ENCODE measurements at places on chromosomes 6 and 20.

- no peak for DNase-seq
Observed at GRCh38 chr6:120590611-120591010, 743.7 kb downstream of the TBC1D32 start.

DNA sequence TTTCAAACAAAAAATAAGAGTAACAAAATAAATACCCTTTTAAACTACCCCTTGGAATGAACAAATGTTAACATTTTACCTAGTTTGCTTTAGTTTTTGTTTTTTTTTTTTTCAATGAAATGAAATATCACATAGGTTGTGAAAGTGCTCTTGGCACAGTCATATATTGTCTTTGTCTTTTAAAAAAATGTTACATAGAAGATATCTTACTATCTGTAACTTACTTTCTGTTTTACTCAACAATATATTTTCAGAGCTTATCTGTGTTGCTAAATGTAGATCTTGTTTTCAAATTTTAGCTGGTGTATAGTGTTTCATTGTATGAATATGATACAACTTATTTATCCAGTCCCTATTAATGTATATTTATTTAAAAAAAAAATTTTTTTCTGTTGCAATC, 8.6 kb downstream of the CEP57L1 start:
- no peak for DNase-seq

DNA sequence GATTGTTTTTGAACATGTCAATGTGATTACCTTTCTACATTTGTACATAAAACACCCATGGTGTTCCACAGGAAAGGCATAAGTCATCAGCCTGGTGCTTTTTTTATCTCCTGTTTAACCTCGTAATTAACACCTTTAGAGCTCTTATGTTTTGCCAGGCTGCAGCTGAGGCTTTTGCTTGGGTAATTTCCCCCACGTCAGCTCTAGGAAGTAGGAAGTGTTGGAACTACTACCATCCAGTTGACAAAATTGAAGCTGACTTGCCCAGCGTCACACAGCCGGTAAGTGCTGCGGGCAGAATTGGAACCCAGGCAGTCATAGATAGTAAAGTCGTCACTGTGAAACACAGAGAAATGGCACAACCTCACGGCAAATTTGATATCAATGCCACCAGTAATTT, 86.6 kb upstream of the BMP2 start:
- no peak for DNase-seq

DNA sequence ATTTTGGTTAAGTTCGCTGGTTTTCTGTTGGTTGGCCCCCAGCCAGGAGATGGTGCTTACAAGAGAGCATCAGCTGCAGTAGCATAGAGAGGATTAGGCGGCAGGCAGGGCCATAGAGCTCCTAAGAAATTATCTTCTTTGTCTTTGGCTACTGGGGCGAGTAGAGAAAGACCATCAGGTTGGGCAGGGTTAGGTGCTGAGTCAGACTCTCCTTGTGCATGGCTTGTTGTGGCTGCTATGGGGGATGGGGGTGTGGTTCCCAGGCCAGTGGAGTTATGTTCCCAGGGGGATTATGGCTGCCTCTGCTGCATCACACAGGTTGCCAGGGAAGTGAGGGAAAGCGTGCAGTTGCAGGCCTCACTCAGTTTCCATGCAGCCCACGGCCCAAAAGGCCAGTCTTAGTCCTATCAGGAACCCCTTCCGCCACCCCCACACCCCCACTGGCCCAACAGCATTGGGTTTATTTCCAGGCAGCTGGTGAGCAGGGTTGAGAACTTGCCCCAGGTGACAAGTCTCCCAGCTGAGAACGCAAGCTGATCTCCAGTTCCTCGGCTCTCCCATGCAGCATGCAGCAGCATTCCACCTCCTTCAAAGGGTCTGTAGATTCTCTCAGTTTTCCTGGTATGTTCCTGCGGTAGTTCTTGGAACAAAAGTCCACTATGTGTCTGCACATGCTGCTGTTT, 243.7 kb downstream of the UTRN start:
- DNase-seq, result no peak

- DNase-seq, result no peak
Observed at GRCh38 chr6:83822629-83823169, 30.5 kb upstream of the RIPPLY2 start.

- DNase-seq, result no peak
Observed at GRCh38 chr6:158635427-158636073, 9.0 kb downstream of the DYNLT1 start.

GRCh38 chr6:40810171-40810570, 223.0 kb upstream of the LRFN2 start:
- DNase-seq, result no peak

DNA sequence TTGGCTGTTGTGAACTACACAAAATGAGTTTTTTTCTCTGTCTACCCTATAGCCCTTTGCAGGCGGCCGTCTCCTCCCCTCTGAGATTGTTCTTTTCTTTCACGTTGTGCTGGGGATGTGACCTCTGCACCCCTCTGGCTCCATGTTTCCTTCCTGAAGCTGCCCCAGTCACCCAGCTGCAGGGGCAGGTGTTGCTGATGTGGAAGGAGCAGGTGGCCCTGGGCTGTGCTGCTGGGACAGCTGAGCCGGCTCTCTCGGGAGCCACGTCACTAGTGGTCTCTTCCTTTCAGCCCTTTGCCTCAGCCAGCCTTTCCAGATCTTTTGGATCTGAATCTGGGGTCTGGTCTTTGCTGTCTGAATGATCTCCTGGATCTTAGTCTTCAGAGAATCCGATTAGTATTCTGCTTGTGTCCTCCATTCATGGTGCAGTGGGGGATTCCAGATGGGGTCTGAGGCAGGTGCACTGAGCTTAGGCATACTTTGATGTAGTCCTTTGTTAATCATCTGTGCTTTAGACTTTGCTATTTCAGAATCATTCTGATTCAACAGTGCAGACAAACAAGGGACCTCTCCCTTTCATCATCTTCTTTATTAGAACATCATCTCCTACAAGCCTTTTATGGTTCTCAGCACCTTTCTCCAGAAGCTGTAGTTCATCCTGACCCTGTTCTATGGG, 31.4 kb downstream of the TMEM181 start:
- DNase-seq, result no peak
